ENCODE measurements at places on chromosomes 6 and 20.

DNA sequence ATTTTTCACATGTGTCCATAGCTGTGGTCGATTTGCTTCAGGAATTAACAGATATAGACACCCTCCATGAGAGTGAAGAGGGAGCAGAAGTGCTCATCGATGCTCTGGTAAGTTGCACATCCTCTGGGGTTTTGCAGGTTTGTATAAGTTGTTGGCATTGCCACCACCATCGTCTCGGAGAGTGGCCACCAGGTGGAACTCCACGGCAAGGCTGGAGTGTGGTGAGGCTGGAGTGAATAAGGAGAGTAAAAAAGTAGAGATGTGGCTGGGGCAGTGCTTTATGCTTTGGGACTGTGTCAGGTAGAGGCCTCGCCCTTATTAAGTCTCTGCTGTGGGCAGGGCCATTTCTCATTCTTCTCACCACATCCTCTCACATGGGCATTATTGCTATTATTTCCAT, 63.7 kb downstream of the CTNNBL1 start:
- DNase-seq = no peak

GRCh38 chr6:29955783-29956182, 13.5 kb downstream of the HLA-A start:
- no peak for DNase-seq

- DNase-seq = no peak
Measured at GRCh38 chr6:7138921-7139358, 31.2 kb downstream of the RREB1 start.

- DNase-seq = no peak
Measured at GRCh38 chr20:34350095-34350494, 13.0 kb upstream of the ITCH start.

GRCh38 chr6:33692760-33693158, 18.7 kb downstream of the UQCC2 start:
- peak; percentile 86 for DNase-seq

DNA sequence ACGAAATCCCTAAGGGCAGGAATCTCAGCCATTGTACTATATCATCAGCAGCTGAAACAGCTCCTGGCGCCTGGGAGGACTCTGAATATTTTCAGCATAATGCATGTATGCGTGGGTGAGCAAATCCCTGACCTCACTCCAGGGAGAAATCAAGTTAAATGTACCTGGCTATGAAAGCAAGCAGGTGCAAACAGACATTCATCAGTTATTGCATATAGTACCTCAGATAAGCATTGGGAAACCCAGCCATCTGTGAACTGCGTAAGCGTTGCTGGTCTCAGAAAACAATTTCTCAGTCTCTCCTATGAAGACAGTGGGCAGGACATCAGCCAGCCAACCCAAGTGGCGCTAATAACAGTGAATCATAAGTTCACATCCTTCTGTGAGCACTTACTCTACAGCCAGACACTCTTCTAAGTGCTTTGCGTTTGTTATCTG, 622.6 kb downstream of the EPM2A start:
- no peak for DNase-seq

GRCh38 chr6:142624978-142625715, 319.8 kb downstream of the HIVEP2 start:
- DNase-seq = no peak

DNA sequence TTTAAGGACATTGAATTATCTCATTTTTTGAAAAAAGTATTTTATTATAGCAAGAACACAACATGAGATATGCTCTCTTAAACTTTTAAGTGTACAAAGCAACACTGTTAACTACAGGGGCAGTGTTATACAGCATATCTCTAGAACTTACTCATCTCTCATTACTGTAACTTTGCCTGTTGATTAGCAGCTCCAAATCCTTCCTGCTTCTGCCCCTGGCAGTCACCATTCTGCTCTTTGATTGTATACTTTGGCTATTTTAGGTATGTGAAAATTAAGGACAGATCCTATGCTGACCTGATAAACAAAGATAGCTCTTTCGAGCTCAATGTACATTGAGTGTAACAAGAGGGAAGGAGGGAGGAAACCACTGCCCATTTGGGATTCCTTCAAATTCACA, 1349.8 kb upstream of the GJE1 start:
- no peak for DNase-seq

DNA sequence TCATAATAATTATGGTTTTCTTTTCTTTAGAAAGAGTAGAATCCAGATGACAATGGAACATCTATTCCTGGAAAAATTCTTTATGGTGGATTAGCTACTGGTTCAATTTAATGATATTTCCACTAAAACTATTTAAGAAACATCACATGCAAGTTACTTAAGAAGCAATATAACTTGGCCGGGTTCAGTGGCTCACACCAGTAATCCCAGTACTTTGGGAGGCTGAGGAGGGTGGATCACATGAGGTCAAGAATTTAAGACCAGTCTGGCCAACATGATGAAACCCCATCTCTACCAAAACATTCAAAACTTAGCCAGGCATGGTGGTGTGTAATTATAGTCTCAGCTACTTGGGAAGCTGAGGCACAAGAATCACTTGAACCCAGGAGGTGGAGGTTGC, 65.9 kb upstream of the SMLR1 start:
- DNase-seq = no peak

DNA sequence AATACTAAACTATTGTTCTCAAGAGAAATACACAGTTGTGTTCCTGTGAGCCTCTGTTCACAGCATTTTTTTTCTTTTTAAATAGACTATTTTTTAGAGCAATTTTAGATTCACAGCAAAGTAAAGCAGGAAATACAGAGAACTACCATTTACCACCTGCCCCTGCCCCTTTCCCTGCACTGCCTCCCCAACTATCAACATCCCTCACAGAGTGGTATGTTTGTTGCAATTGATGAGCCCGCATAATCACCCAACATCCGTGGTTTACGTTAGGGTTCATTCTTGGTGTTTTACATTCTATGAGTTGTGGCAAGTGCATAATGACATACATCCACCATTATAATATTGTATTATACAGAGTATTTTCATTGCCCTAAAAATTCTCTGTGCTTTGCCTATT, 71.6 kb upstream of the TNFAIP3 start:
- DNase-seq = no peak

DNA sequence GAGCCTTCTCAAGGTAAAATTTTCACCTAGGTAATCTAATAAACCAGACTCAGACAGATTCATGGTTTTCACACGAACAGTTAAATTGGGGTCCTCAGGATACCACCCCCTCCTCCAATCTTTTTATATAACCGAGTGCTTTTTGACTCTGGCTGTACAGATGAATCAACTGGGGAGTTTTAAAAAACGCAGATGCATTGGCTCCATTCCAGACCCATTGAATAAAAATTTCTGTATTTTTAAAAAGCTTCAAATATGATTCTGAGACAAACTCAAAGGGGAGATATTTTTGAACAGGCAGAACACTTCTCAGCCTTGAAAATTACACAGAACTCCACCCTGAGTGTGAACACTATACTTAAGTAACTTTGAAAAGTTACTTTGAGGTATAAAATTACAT, 7.2 kb downstream of the UTRN start:
- DNase-seq = no peak

GRCh38 chr6:23036406-23036983, 467.1 kb downstream of the HDGFL1 start:
- DNase-seq = no peak

- no peak for DNase-seq
Measured at GRCh38 chr20:57395111-57395966, 4.1 kb downstream of the RBM38 start.

DNA sequence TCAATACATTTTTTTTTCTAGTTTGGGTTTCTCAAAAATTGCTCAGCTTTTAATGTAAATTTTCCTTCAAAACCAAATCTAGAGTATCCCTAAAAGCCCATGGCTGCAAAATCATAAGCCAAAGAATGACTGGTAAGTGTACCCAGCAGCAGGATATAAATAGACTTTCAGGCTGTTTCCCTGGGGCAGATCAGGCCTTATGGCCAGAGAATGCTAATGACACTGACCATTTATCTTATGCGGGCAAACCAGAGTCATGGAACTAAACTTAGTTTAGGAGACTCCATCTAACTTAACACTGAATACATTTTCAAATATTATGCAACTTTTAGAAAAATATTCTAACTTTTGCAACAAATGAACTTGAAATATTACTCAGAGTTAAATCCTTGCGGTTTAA, 7.4 kb downstream of the OSER1 start:
- DNase-seq = no peak

DNA sequence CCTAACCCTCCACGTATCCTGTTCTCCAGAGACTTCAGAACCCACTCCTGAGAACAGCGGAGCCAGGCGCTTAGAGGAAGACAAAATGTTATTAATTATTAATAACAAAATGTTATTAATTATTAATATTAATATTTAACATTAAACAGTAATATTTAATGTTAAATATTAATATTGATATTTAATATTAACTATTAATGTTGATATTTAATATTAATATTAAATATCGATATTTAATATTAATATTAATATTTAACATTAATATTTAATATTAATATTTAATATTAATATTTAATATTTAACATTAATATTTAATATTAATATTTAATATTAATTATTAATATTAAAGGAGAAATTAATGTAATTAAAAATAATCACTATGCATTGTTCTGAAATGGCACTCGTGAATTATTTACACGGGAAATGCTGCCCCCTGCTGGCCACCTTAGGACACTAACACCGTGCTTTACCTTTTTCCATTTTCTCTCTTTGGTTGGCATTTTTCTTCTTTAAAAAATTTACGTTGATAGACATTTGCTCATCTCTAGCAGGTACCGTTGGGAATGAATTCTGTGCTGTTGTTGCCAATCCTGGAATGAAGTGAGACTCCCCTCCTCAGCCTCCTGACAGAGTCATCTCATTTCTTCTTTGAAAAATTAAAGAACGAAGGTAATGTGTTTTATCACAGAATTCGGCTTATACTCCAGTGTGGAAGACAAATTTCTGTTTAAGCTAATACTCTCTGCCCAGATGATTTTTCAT, 7.5 kb upstream of the GGTLC1 start:
- DNase-seq = no peak

DNA sequence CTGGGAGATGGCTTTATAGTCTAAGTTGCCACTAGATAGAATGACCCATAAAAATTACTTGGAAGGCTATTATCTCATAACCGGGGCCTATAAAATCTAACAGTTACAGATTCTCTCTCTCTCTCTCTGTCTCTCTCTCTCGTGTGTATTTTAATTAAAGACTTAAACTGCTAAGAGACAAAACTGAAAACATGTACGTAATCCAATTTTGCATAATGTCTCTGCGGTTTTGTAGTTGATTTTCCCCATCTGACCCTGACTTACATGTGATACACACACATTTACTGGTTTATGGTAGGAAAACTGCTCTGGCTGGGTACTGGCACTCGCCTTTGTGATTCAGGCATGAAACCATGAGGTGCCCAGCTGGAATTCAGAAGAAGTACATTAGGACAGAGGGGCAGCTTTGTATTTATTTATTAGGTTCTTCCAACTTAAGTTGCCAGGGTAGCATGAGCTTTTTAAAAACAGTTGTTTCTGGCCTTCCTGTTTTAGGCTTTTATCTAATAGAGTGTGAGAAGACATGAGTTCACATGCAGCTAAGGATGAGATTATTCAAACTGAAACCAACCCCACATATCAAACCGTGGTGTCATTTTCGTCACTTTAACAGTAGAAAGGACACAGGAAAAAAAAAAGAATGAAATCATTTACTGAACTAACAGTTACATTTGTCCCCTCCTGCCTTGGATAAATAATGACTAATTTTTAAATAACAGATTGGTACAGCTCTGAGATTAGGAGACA, 182.5 kb downstream of the GMPR start:
- no peak for DNase-seq

DNA sequence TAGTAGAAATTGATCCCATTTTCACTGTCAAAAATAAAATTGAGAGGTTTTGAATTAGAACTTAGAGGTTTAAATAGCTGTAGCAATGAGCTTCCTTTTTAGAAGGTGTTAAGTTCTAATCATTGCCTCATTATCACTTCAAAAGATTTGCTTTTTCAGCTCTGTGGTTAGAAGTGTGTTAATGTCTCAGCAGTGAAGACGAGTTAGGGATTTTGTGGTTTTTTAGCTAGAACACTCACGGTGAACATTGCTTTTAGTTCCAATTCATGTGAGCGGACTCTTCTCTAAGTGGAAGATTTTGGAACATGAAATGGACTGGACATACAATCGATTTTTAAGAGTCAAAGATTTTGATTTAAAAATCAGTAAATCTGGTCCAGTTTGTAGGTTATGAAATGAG, 12.7 kb upstream of the IFNGR1 start:
- no peak for DNase-seq

GRCh38 chr6:156691018-156691417, 86.2 kb upstream of the ARID1B start:
- DNase-seq = no peak

- DNase-seq = no peak
Measured at GRCh38 chr20:19026901-19027644, 185.4 kb upstream of the SLC24A3 start.

DNA sequence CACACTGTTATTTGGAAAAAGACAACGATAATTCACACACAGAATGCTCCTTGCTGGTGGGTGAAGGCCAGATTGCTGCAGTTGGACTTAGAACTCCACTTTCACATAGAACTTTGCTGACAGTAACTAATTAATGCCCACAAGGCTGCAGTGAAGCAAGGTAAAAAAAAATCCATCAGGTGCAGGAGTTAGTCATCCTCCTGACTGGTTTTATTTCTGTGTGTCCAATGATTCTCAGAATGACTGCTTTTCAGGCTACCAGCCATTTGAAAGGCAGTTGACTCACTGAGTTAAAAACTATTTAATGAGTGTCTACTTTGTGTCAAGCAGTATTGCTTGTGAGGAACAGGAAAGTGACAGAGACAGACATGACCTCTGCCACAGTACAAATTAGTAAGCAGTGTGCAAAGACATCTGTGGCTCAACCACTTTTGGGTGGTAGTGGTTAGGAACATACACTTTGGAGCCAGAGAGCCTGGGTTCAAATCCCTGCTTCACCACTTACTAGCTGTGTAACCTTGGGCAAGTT, 41.9 kb downstream of the ELOVL5 start:
- no peak for DNase-seq
